Stimulated activated CD8-positive, alpha-beta memory T cell treated with anti-CD3 and anti-CD28 coated beads, Interleukin-4, amount 100 ng/mL, for 1 hour (primary cell): ENCODE measurements at places on chromosomes 3 and 15.

DNA sequence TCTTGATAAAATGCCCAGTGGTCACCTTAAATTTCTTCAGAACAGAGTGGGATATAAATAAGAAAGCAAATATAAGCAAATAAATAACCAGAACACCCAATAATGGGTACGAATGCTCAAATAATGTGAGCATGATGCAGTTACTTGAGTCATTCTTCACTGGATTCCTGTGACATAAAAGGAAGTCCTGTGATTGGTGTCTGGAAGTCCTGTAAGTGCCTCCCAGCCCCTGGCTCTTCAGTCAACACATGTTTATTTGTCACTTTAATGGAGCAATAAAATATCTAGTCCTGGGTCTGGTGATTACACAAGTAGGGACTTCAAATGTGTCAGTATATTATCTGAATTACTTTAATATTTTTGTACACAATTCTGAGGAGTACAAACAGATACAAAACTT, 30.4 kb downstream of the TMEM212 start:
- DNase-seq = no peak

GRCh38 chr3:134381076-134381475, 6.8 kb upstream of the AMOTL2 start:
- no peak for DNase-seq

DNA sequence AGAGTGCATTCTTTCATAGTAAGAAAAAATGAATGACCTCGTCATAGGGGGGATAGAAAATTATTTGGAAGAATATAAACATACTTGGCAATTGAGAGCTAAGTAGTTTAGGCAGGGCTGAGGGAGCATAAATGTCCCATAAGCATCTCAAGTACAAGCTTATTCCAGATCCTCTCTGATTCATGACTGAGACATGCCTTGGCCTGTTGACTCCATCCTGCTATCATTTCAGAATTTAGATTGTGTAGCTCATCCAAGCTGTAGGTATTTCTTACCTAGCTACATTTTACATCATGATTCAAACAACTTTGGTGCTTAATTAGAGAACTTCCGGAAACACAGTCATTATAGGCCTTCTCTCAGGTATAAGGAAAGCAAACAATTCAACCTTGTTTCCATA, 12.3 kb downstream of the POGLUT1 start:
- no peak for DNase-seq

DNA sequence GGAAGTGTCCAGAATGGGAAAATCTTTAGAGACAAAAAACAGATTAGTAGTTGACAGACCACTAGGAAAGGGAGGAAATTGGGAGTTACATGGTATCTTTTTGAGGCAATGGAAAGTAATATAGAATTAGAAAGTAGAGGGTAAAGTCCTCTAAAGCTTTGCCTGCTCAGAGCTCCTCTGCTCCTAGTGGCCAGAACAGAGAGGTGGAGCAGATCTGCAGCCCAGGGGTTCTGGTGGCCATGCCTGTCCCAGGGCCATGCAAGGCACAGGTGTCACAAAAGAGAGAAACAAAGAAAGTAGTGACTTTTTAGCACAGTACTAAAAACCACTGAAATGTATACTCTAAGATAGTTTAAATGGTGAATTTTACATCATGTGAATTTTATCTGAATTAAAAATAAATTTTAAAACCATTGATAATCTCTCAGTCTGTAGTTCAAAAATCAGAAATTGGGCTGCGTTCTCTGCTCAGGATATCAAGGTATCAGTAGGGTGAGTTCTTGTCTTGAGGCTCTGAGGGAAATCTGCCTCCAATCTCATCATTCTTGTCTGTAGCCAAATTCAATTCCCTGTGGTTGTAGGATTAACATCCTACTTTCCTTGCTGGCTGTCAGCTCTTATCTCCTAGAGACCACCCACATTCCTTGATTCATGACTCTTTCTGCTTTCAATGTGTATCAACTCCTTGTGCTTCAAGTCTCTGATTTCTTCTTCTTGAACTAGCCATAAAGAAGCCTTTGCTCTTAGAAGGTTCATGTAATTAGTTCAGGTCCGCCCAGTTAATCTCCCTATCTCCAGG, 23.6 kb downstream of the PYGO1 start:
- DNase-seq = no peak

GRCh38 chr15:76626611-76627010, 278.5 kb downstream of the SCAPER start:
- no peak for DNase-seq

GRCh38 chr15:33975022-33975565, 6.8 kb downstream of the CHRM5 start:
- DNase-seq = no peak

- DNase-seq = no peak
These were observed 294.5 kb upstream of the LRRN1 start for GRCh38 chr3:3504686-3505085.

DNA sequence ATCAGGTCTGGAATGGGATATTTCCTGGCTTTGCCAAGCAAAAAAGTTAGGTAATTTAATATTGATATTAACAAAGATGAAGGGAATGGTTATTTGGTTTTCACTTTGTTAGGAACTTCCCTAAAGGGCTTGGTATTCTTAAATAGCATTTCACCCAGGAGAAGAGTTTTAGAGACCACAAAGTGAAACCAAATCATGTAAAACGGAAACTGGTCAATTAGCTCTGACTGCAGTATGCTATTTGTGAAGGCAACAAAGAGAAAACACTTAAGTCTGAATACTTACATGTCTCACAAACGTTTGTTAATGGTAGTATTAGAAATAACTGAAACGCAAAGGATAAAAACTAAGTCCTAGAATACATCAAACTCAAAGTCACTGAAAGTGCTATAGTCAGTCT, 32.4 kb upstream of the SETMAR start:
- DNase-seq = no peak

GRCh38 chr3:153369561-153370374, 207.7 kb downstream of the RAP2B start:
- DNase-seq = no peak

GRCh38 chr3:141246958-141247301, 15.3 kb downstream of the PXYLP1 start:
- DNase-seq = no peak

DNA sequence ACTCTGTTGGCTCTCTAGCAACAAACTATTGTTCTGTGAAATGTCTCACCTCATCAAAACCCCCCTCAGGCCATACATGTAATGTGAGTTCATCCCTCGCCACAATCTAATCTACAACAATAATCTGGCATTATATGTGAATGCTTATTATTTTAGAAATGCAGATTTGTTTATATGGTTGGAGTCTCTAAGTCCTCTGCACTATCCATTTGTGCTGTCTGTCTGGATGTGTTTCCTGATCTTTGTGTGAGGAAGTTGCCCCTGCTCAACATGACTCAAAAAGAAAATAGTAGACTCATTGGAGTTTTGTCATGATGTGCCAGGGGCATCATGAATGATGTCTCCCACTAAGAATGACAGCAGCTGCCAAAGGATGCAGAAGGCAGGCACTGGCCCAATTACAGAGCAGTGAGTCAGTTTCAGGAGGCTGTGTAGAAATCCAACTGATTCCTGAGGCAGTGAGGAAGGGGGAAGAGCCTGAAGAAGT, 161.6 kb upstream of the PDZRN3 start:
- DNase-seq = no peak

- DNase-seq = no peak
These were observed 12.1 kb downstream of the SGO1 start for GRCh38 chr3:20173844-20174410.
